ENCODE measurements at places on chromosomes 2 and 18. TPM values are rescaled to one million over a fixed set of nuclear protein-coding genes. Genes with fewer than 3 reads are reported as not detected.

LIMS2 gene
- 2.3 TPM for total RNA-seq

- peak; percentile 65 for DNase-seq
These were observed 27.5 kb downstream of the EML4 start for GRCh38 chr2:42196403-42197267.

- peak; percentile 24 for DNase-seq
These were observed 361.2 kb downstream of the RND3 start for GRCh38 chr2:150126143-150126740.

DNA sequence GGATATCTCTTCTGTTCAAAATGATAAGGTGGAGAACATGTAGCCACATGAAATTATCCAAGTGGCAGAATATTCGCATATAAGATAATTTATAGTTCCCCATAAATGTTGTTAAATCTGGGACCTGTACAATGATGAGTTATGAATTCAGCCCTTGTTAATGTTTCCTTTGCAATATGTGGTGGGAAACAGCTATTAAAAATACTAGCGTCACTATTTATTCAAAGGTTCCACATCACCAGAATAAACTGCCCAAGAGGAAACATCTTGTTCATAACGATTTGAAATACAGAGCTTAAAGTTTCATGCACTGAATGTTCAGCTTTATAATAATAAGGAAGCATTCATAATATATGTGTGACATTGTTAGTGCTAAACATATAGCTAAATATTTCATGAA is 223.9 kb upstream of the TCF4 start:
- DNase-seq, result no peak

DNA sequence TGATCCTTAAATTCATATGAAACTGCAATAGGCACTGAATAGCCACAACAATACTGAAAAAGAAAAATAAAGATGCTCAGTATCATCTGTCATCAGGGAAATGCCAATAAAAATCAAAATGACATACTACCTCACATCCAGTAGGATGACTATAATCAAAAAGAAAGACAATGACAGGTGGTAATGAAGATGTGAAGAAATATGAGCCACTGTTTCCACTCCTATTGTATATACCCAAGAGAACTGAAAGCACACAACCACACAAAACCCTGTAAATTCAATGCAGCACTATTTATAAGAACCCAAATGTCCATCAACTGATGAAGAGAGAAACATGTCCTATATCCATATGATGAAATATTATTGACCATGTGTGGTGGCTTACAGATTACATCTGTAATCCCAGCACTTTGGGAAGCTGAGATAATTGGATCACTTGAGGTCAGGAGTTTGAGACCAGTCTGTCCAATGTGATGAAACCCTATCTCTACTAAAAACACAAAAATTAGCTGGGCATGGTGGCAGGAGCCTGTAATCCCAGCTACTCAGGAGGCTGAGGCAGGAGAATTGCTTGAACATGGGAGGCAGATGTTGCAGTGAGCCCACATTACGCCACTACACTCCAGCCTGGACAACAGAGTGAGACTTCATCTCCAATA is 39.9 kb downstream of the MAP3K2 start:
- peak; percentile 70 for DNase-seq

CUL3 gene
- total RNA-seq, result 57.3 TPM

DNA sequence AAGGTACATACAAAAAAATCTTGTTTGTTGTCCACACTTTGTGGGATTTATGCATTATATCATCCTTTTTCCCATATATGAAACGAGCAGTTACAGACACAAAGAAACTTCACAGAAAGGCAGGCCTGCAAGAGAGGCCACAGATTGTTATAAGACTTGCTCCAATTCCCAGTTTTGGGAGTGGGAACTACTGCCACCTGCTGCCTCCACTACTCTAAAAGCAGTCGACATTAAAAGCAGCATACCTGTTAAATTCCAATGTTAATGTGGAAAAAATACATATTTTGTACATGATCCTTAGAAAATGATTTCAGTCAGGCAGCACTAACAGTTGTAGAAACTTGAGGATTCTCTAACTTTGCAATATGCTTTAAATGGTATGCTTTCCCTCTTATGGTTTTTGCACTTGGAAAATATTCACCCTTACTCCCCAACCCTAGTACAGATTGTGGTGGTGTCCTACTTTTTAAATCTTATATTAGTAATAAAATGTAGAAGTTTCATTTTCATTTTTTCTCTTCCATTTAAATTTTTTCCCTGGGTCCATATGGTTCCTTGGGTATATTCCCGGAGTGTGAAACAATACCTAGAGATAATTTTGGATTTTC is 37.9 kb downstream of the SLC38A11 start:
- DNase-seq, result no peak

TFPI gene
- total RNA-seq, result 608 TPM

DNA sequence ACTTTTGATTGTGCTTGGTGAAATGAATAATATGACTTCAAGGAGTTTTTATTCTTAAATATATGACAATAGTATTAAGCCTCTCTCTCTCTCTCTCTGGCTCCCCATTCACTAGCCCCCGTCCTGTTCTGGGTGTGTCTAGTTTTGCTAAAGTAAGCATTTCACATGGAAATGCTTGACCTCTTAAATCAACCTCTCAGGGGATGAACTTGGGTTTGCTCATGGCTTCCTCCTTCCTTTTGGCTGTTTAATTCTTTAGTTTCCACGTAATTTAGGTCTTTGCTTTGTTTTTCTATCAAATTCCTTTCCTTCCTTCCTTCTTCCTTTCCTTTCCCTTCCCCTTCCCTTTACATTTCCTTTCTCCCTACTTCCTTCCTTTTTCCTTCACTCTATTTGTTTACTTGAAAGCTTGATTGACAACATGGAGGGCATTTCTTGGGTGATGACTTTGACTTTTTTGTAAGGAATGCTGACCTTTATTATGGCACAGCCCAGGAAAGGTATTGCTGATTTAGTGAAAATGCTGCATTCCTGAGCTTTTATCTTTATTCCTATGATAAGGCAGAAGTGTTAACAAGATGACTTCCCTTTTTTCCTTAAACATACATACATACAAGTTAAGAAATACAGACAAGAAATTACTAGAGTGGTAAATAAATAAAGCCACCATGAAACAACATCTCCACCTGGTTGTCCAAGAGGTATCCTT is 3.6 kb downstream of the DPP4 start:
- no peak for DNase-seq

GRCh38 chr18:22605736-22606135 is 188.0 kb upstream of the CTAGE1 start:
- DNase-seq, result no peak

HRH4 gene
- not detected for total RNA-seq

PSMA8 gene
- not detected for total RNA-seq

CAPG gene
- total RNA-seq, result 156 TPM

- DNase-seq, result no peak
These were observed 33.7 kb downstream of the MRPL33 start for GRCh38 chr2:27805180-27805579.

DNA sequence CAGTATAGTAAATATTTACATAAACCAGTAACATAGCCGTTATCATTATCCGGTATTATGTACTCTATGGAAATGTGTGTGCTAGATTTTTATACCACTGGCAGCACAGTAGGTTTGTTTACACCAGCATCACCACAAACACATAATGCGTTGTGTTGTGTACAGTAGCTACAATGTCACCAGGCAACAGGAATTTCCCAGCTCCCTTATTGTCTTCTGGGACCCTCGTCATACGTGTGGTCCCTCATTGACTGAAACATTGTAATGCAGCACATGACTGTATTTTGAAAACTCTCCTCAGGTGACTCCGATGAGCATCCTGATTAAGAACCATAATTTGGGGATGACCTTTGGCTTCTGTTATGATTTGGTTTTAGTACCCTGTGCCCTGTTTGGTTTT is 31.3 kb downstream of the EHD3 start:
- DNase-seq, result no peak

- peak; percentile 94 for DNase-seq
These were observed 53.4 kb downstream of the ADI1 start for GRCh38 chr2:3465844-3466481.

IKZF2 gene
- total RNA-seq, result 5.1 TPM

GRCh38 chr2:182866461-182867406 is at the start of gene FRZB:
Gene FRZB (minus strand): TSS chr2:182866637. CDS start chr2:182866552, 85 bp downstream.
- peak; percentile 63 for DNase-seq

GRCh38 chr2:132383956-132384355 is 32.6 kb upstream of the GPR39 start:
- no peak for DNase-seq

GRCh38 chr18:62721839-62722795 is 6.8 kb downstream of the PHLPP1 start:
- DNase-seq, result peak; percentile 50

DNA sequence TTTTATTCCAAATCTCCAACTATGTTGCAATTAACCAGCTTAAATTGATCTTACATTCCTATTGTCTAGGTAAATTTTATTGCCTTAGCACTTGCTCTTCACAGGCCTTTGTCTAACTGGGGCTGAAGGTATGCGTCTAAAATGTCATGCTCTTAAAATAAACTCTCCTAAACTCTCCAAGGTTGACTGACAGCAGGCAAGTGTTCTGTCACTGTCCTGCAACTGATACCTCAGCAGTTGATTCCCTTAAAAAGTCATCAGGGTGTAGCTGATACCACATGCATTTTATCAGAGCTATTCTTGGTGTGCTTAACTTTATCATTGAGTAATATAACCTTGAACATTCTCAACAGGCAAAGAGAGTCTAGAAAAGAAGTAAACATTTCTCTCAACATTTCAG is 680 bp downstream of the TTN start:
- peak; percentile 67 for DNase-seq

GKN1 gene
- total RNA-seq, result not detected

GRCh38 chr18:13397504-13398163 is 179.1 kb downstream of the LDLRAD4 start:
- no peak for DNase-seq

DNA sequence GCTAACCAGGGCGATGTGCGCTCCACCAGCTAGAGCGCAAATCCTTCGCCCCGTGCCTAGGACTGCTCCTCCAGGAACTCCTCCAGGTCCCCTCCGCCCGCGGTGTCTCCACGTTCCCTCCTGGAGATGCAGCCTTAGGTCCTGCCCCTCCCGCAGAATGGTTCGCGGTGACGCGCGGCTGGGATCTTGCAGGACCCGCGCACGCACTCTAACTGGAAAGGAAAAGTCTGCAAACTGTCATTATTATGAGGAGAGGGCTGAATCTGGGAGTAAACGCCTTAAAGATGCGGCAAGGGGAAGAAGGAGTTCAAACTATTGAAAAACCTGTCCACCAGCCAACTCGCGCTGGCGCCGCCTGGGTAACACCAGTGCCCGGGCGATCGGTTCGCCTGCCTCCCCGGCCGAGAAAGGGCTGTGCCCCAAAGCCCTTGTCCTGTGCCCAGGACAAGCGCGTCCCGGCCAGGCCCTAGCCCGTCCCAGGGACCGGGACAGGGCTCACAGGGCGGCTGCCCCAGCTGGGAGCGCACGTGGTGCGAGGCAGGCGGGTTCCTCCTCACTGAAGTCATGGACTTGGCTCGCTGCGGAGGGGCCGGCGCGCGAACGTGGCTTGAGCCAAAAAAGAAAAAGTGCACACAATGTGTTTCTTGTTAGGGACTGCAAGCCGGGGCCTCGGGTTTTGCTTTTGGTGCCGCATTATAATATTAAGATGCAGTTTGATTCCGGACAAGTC is 5.5 kb upstream of the ID2 start:
- DNase-seq, result no peak

DNA sequence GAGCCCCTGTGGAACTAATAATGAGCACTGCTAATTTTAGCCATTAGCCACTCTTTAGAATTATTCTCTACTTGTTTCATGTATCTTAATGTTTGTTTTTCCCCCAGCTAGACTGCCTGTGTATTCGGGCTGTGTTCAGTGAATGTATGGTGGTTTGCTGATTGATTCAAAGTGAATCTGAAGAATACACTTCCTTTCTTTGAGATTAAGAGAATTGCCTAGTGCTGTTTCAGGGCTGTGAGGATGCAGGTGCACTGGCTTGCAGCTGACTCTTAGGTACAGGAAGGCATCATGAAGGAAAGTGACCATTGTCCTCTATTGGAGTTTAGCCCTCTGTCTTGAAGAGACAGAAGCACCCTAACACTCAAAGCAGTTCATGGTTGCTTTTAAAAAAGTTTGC is 138.7 kb downstream of the CERS6 start:
- no peak for DNase-seq

- no peak for DNase-seq
These were observed 110.0 kb upstream of the KLF7 start for GRCh38 chr2:207275779-207276178.

DNA sequence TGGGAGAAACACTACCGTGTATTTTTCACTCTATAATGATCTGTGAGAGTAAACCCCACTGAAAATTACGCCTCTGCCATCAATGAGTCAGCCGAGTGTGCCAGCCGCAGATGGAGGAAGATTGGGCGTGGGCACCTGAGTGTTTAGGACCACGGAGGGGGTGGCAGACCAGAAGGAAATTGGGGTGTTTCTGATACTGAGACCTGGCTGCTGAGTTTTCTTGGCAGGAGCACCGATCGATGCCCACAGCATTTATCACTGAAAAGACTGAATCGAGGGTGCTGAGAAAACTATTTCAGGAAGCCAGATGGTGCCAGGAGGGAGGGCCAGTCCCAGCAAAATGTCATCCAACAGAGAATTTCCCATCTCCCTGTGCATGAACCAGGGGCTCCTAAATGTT is 91.9 kb upstream of the TPO start:
- DNase-seq, result no peak

GRCh38 chr2:227115761-227116160 is 48.2 kb downstream of the COL4A4 start:
- peak; percentile 9 for DNase-seq

FSIP2 gene
- 0.13 TPM for total RNA-seq

- DNase-seq, result peak; percentile 25
These were observed 30.3 kb downstream of the TNP1 start for GRCh38 chr2:216829533-216829932.

MYCN gene
- total RNA-seq, result not detected

LINC00305 gene
- not detected for total RNA-seq

- no peak for DNase-seq
These were observed 244.8 kb downstream of the XIRP2 start for GRCh38 chr2:167132906-167133555.

LRRC30 gene
- total RNA-seq, result not detected

DNA sequence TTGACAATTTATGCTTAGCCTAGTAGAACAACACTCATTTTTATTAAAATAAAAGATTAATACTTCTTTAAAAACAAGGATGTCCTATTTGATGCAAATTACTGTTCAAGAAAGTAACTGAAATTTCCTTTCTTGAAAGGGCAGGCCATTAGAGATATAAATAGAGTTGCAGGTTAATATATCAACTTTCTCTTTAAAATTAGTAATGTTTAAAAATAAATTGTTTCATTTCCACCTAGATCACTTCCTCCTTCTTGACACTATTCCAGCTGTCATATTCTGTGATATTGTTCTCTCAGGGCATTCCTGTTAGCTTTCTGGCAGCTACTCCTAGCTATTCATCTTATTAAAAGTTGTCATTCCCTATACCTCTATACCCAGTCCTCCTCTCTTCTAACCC is 357.9 kb upstream of the NRP2 start:
- DNase-seq, result no peak

- peak; percentile 86 for DNase-seq
These were observed 31.6 kb upstream of the CASP10 start for GRCh38 chr2:201151127-201151981.

DNA sequence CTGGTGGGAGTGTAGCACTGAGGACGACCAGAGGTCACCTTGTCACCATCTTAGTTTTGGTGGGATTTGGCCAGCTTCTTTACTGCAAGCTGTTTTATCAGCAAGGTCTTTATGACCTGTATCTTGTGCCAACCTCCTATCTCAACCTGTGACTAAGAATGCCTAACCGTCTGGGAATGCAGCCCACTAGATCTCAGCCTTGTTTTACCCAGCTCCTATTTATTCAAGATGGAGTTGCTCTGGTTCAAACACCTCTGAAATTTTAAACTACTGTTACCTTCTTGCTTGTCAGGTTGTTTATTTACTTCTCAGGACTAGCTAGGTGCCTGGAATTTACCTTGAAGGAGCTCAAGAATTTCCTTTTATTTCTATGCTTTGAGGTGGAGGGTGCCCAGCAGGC is 9.5 kb upstream of the KCNG3 start:
- no peak for DNase-seq
